Stimulated activated naive B cell treated with anti-CD40 and anti-IgM and Interleukin-4, amounts not matched to agents 10 μg/mL and 1 μg/mL and 100 μg/mL, for 72 hours (primary cell): ENCODE measurements at places on chromosomes 16 and 17.
A peak's percentile ranks its signal among the peaks of the same experiment; 100 is the strongest.

DNA sequence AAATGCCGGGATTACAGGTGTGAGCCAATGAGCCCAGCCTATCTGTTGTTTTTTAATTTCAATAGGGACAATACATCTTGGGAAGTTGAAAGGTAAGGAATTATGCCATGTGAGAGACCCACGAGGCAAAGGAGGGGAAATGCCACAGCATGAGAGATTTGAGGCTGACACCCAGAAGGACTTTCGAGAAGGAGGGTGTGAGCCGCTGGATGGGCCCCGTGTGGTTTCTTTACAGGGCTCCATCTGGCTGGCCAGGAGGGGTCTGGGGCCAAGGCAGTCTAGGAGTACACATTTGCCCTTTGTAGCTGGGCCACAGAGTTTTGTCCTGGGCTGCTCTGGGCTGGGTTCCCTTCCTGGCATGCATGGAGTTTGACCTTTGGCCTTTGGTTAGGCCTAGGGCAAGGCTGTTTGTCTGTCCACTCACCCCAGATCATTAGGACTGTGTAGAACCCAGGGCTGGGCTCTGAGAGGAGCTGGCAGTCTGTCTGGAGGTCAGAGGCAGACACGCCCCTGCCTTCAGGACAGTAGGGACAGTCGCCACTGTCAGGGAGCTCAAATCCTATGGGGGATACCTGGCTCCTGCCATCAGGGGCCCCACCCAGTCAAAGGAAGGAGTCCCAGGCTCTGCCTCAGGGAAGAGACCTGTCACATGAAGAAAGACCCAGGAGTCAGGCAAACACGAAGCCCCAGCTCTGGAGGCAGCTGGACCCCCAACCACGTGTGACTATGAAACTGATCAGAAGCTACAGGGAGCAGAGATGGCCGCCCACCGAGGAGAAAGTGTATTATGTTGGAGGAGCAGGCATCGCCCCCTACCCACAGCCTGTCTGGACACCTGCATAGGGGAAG, 24.2 kb upstream of the NXPH3 start:
- H3K36me3 ChIP-seq, result no peaks in the 10 kb centered on the region
- no peak overlapping the region for H3K4me3 ChIP-seq
- DNase-seq, result no peak
- H3K27me3 ChIP-seq, result peaks cover 9% of the 10 kb centered on the region

DNA sequence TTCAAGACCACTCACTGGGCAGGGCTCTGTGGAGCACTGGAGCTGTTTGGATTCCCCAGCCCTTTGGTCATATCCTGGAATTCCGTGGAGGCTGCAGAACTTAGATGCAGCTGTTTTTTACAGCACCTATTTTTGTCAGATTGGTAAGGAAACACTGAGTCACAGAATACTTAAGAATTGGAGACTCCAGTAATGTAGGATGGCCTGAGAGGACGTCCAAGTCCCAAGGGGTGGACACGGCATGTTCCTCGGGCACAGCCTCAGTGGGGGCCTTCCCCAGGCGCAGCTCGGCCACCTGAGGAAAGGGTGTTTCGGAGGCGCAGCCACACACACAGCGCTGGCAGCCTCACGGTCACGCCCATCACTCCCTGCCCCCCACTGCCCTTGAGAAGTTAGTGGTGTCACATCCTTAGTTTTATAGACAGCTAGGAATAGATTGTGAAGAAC, 14.8 kb downstream of the PLD6 start:
- H3K4me3 ChIP-seq, result no peak overlapping the region
- H3K27ac ChIP-seq, result no peak overlapping the region
- no peak for DNase-seq
- peaks cover 17% of the 10 kb centered on the region for H3K4me1 ChIP-seq

DNA sequence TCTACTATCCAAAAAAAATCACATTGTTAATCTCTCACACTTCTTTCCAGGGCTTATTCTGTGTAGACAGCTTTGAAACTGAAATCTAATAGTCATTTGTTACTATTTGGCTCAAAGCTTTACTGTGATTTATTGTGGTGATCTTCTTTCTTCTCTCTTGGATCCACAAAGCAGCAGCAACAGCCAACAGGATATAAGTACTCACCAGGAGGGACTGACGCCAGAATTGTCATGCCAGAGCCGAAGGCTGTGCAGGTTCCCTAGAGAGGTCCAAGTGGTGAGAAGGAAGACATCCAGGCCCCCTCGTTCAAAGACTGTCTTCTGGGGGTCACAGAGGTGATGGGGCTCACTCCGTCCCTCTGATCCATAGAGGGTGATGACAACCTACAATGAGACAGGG, 33.3 kb downstream of the PKD1L3 start:
- no peak overlapping the region for H3K27ac ChIP-seq
- peaks cover under 1% of the 10 kb centered on the region for H3K4me1 ChIP-seq
- H3K27me3 ChIP-seq, result peaks cover 4% of the 10 kb centered on the region
- H3K4me3 ChIP-seq, result no peak overlapping the region
- no peak for DNase-seq

GRCh38 chr16:61730997-61731396, 305.2 kb downstream of the CDH8 start:
- no peaks in the 10 kb centered on the region for H3K36me3 ChIP-seq
- H3K27ac ChIP-seq, result no peak overlapping the region
- no peak overlapping the region for H3K4me3 ChIP-seq
- H3K27me3 ChIP-seq, result no peaks in the 10 kb centered on the region
- no peaks in the 10 kb centered on the region for H3K4me1 ChIP-seq

GRCh38 chr16:87877942-87878507, 8.7 kb upstream of the SLC7A5 start:
- H3K4me1 ChIP-seq, result peaks cover 19% of the 10 kb centered on the region
- H3K27me3 ChIP-seq, result peaks cover 29% of the 10 kb centered on the region
- H3K27ac ChIP-seq, result no peak overlapping the region
- DNase-seq, result no peak
- H3K36me3 ChIP-seq, result no peaks in the 10 kb centered on the region

- no peaks in the 10 kb centered on the region for H3K27me3 ChIP-seq
- peaks cover 22% of the 10 kb centered on the region for H3K4me1 ChIP-seq
- peaks cover 11% of the 10 kb centered on the region for H3K36me3 ChIP-seq
- no peak overlapping the region for H3K27ac ChIP-seq
- DNase-seq, result no peak
These were observed 55.3 kb downstream of the PIGL start for GRCh38 chr17:16272111-16272840.

DNA sequence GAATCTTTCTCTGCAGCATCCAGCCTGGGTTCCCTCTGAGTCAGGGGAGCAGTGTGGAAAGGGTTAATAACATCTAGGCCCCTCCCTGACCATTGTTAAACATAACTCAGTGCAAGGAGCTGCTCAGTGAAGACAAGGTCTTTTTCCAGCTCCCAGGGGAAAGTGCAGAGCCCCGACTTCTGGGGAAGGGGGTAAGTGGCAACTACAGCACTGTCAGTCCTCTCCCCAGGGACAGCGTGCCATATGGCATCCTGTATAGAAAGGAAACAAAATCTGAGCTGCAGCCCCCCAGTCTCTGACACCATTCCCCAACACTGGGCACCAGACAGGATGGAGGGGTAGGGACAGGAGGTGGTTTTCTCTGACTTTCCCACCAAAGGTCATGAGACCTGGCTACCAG, 7.8 kb downstream of the MRPL27 start:
- no peak overlapping the region for H3K4me3 ChIP-seq
- H3K4me1 ChIP-seq, result peaks cover 14% of the 10 kb centered on the region
- H3K27me3 ChIP-seq, result no peaks in the 10 kb centered on the region
- peaks cover 31% of the 10 kb centered on the region for H3K36me3 ChIP-seq
- no peak overlapping the region for H3K27ac ChIP-seq

GRCh38 chr17:30565073-30565935, 88.1 kb downstream of the GOSR1 start:
- no peaks in the 10 kb centered on the region for H3K36me3 ChIP-seq
- no peak for DNase-seq
- no peak overlapping the region for H3K27ac ChIP-seq
- no peak overlapping the region for H3K4me3 ChIP-seq
- peaks cover 21% of the 10 kb centered on the region for H3K4me1 ChIP-seq

DNA sequence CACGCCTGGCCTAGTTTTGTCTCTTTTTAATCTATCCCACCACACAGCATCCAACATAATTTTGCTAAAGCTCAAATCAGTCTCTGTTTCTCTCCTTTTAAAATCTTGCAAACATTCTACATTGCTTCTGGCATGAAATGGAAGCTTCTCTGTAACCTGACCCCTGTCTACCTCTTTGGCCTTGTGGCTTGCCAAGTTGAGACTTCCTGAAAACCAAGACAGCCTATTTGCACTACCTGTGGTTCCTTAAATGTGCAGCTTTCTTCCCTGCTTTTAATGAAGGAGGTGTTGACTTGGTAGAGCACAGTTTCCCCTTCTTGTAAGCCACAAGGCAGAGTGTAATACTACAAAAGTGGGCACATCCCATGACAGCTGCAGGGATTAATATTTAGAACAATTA, 6.0 kb upstream of the CCL3 start:
- H3K27ac ChIP-seq, result peak overlapping the region; percentile 20
- no peaks in the 10 kb centered on the region for H3K27me3 ChIP-seq
- H3K4me1 ChIP-seq, result peaks cover 56% of the 10 kb centered on the region
- H3K36me3 ChIP-seq, result no peaks in the 10 kb centered on the region

- no peak overlapping the region for H3K4me3 ChIP-seq
- H3K4me1 ChIP-seq, result peaks cover 58% of the 10 kb centered on the region
- DNase-seq, result no peak
- peaks cover 5% of the 10 kb centered on the region for H3K27me3 ChIP-seq
- no peaks in the 10 kb centered on the region for H3K36me3 ChIP-seq
These were observed 28.0 kb upstream of the LITAF start for GRCh38 chr16:11614587-11615175.

- H3K4me1 ChIP-seq, result peaks cover 13% of the 10 kb centered on the region
- no peaks in the 10 kb centered on the region for H3K27me3 ChIP-seq
- DNase-seq, result no peak
These were observed 25.3 kb upstream of the SEC14L1 start for GRCh38 chr17:77115510-77115909.

- DNase-seq, result no peak
- no peak overlapping the region for H3K27ac ChIP-seq
- H3K27me3 ChIP-seq, result peaks cover 6% of the 10 kb centered on the region
- peaks cover 3% of the 10 kb centered on the region for H3K36me3 ChIP-seq
These were observed 45.4 kb downstream of the NKD1 start for GRCh38 chr16:50593410-50594150.

DNA sequence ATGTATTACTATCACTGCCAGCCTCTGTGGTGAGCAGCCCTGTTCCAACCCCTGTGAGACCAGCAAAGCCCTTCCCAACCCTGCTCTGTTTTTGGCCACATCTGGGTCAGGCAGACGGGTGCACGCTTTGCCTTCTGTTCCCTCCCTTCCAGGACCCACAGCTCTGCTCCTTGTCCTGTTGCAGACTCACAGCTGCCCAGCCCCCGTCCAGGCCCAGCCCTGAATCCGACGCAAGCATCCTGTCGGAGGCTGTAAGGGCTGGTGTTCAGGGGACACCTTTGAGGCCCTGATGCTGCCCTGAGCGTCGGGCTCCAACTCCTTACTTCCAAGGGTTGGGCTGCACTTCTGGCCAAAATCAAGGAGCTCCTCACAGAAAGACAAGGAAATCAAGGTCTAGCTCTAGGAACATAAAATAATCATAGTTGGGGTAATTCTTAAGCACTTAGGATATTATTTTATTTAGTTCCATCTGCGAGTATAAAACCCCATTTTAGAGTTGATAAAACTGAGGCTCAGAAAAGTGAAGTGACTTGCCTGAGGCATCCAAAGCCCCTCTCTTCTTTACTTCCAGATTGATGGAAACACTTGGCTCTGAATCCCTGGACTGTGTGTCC, 14.3 kb upstream of the SRCIN1 start:
- no peak for DNase-seq
- peaks cover 2% of the 10 kb centered on the region for H3K4me1 ChIP-seq
- no peak overlapping the region for H3K27ac ChIP-seq
- H3K27me3 ChIP-seq, result peaks cover 51% of the 10 kb centered on the region

DNA sequence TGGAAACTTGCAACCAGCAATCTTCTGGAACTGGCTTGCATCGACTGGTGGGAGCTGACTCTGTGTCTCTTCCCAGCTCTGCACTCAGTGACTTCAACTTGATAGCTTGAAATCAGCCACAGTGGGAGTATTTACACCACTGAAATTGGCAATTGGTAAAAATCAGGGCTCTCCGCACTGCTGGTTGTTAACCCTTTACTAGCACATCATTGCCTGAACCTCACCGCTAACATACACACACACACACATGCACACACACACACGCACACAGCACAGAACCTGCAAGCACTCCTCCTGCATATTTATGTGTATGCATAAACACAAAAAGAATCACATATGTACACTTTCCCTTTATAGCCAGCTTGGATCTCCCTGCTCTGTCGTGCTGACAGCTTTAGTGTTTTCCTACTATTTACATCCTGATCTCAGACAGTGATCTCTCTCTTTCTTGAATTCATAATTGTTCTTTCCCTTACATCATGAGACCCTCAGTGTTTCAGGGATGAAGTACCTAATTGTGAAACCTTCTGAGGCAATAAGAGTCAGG, 7.9 kb upstream of the TMIGD1 start:
- no peaks in the 10 kb centered on the region for H3K36me3 ChIP-seq
- H3K4me3 ChIP-seq, result no peak overlapping the region
- no peak for DNase-seq

- H3K36me3 ChIP-seq, result no peaks in the 10 kb centered on the region
- peaks cover 40% of the 10 kb centered on the region for H3K27me3 ChIP-seq
- no peak overlapping the region for H3K27ac ChIP-seq
- H3K4me3 ChIP-seq, result no peak overlapping the region
- H3K4me1 ChIP-seq, result no peaks in the 10 kb centered on the region
These were observed 5.8 kb upstream of the MT4 start for GRCh38 chr16:56559109-56559508.

DNA sequence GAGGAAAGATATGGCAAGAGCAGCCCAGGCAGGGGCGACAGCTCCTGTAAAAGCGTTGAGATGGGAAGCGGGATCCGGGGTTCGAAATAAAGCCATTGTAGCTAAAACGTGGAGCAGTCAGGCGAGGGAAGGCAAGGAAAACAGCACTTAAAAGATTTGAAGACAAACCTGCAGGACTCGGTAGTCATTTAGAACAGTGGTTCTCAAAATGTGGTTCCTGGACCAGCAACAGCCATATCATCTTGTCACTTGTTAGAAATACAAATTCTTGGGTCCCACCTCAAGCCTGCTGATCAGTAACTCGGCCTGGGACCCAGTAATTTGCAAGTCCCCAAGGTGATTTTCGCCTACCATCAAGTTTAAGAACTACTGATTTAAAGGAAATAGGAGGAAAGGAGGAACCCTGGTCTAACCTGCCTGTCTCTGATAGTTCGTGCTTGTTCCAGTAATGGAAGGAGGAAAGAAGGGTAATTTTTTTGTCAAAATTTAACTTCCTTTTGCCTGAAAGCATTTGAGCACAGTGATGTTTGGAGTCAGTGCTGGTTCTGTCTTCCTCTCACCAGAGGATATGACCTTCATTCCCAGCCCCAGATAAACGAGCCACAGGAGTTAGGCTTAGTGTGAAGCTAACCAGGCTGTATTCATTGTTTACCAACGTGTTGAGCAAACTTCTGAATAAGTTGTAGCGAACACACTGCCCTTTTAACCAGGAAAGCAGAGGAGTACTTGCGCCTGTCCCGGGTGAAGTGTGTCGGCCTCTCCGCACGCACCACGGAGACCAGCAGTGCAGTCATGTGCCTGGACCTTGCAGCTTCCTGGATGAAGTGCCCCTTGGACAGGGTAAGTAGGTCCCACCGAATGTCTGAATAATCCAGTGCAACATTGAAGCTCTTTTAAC, 1.1 kb downstream of the ORC6 start:
- DNase-seq, result no peak
- H3K4me3 ChIP-seq, result no peak overlapping the region
- peaks cover 31% of the 10 kb centered on the region for H3K4me1 ChIP-seq
- H3K27ac ChIP-seq, result no peak overlapping the region
- H3K27me3 ChIP-seq, result no peaks in the 10 kb centered on the region
- H3K36me3 ChIP-seq, result peaks cover 14% of the 10 kb centered on the region
